ENCODE measurements at places on chromosomes 6 and 20. TPM values are rescaled to one million over a fixed set of nuclear protein-coding genes. Genes with fewer than 3 reads are reported as not detected.

The LCA5 gene
- polyA plus RNA-seq = 7.2 TPM

The C6orf141 gene
- not detected for polyA plus RNA-seq

The UNC5CL gene
- polyA plus RNA-seq = not detected

The ULBP1 gene
- polyA plus RNA-seq = not detected

The SMLR1 gene
- not detected for polyA plus RNA-seq

The GDAP1L1 gene
- 13.4 TPM for polyA plus RNA-seq

The TMEM239 gene
- not detected for polyA plus RNA-seq

The E2F1 gene
- not detected for polyA plus RNA-seq

The ZNF335 gene
- polyA plus RNA-seq = 1.6 TPM

The BPI gene
- not detected for polyA plus RNA-seq

The PTPRT gene
- 5.5 TPM for polyA plus RNA-seq

The PIM1 gene
- polyA plus RNA-seq = 2.8 TPM

The RAD21L1 gene
- not detected for polyA plus RNA-seq

The NR2E1 gene
- not detected for polyA plus RNA-seq

The TCP11 gene
- polyA plus RNA-seq = 0.94 TPM

The CEP57L1 gene
- 23.3 TPM for polyA plus RNA-seq

The METTL24 gene
- not detected for polyA plus RNA-seq

The EPHA7 gene
- 33.8 TPM for polyA plus RNA-seq

The CST3 gene
- 167 TPM for polyA plus RNA-seq

The FILIP1 gene
- polyA plus RNA-seq = 2.6 TPM

The DEFB110 gene
- polyA plus RNA-seq = not detected

The SLX4IP gene
- polyA plus RNA-seq = 6.4 TPM

The TAP2 gene
- polyA plus RNA-seq = 4.7 TPM

The POLR3F gene
- 27.0 TPM for polyA plus RNA-seq

The ECT2L gene
- polyA plus RNA-seq = 0.31 TPM

The TPMT gene
- polyA plus RNA-seq = 16.4 TPM

The KCNB1 gene
- 12.3 TPM for polyA plus RNA-seq

The LY6G6F gene
- polyA plus RNA-seq = not detected

The MYH7B gene
- polyA plus RNA-seq = 2.0 TPM

The POU5F1 gene
- polyA plus RNA-seq = not detected

The ENPP5 gene
- 295 TPM for polyA plus RNA-seq

The C6orf132 gene
- not detected for polyA plus RNA-seq

The POPDC3 gene
- polyA plus RNA-seq = 13.5 TPM

The SLC22A3 gene
- polyA plus RNA-seq = 0.34 TPM

The FOXO3 gene
- polyA plus RNA-seq = 17.7 TPM

The ARHGAP40 gene
- polyA plus RNA-seq = not detected

The PSORS1C1 gene
- not detected for polyA plus RNA-seq

The ATP6V1G2 gene
- polyA plus RNA-seq = 211 TPM

The RUNX2 gene
- polyA plus RNA-seq = 1.8 TPM

The ERMARD gene
- polyA plus RNA-seq = 19.5 TPM

The CCN6 gene
- 1.5 TPM for polyA plus RNA-seq

The FHL5 gene
- 3.8 TPM for polyA plus RNA-seq

The BTNL2 gene
- not detected for polyA plus RNA-seq

The SPTLC3 gene
- polyA plus RNA-seq = 0.46 TPM

The PDYN gene
- polyA plus RNA-seq = not detected

The TMC2 gene
- not detected for polyA plus RNA-seq

The ARMC2 gene
- 2.7 TPM for polyA plus RNA-seq

The B3GAT2 gene
- polyA plus RNA-seq = 5.5 TPM

The KCNK5 gene
- polyA plus RNA-seq = not detected

The AKAP12 gene
- 50.5 TPM for polyA plus RNA-seq

The FLRT3 gene
- 8.2 TPM for polyA plus RNA-seq

The HCK gene
- not detected for polyA plus RNA-seq

The EBF4 gene
- not detected for polyA plus RNA-seq

The MLN gene
- polyA plus RNA-seq = not detected

The ZBTB12 gene
- polyA plus RNA-seq = not detected

The RSPH4A gene
- polyA plus RNA-seq = 2.7 TPM

The PFDN6 gene
- 8.8 TPM for polyA plus RNA-seq

Data from Purkinje cell (primary cell).